Lower leg skin (tissue), 4 donors: ENCODE measurements at places on chromosomes 1 and 21. TPM values are rescaled to one million over a fixed set of nuclear protein-coding genes. Genes with fewer than 3 reads are reported as not detected.
A peak's percentile ranks its signal among the peaks of the same experiment; 100 is the strongest.

KRTAP21-2 gene
- total RNA-seq = not detected

CENPF gene
- total RNA-seq = 2.5 TPM

LPGAT1 gene
- 20.3 TPM for total RNA-seq

FAM72A gene
- total RNA-seq = 4.9 TPM

CNKSR1 gene
- 60.2 TPM for total RNA-seq

FCRL6 gene
- total RNA-seq = not detected

FCRL5 gene
- not detected for total RNA-seq

PRDM15 gene
- total RNA-seq = 7.9 TPM

AGBL4 gene
- 0.71 TPM for total RNA-seq

GRCh38 chr1:17844185-17844826, 89.2 kb downstream of the ACTL8 start:
- no peak for DNase-seq

DNA sequence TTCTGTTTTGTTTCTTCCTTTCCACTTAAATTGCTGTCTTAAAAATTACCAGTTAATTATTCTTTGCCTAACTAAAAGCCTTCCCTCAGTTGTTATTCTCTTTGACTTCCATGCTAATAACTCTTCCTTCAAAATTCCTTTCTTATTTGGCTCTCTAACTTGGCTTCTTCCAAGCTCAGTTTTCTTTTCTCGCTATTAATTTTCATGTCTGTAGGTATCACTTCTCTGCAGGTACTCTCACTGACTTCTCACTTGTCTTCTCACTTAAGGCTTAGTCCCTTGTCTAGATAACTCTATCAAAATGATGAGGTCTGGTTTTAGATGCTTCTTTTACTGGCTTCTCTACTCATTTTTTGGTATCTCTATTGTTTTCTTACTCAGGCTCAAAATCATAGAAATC, 10.1 kb downstream of the CDC7 start:
- DNase-seq = no peak

- DNase-seq = peak; percentile 64
Measured at GRCh38 chr1:230391776-230392535, 34.2 kb downstream of the PGBD5 start.

DNA sequence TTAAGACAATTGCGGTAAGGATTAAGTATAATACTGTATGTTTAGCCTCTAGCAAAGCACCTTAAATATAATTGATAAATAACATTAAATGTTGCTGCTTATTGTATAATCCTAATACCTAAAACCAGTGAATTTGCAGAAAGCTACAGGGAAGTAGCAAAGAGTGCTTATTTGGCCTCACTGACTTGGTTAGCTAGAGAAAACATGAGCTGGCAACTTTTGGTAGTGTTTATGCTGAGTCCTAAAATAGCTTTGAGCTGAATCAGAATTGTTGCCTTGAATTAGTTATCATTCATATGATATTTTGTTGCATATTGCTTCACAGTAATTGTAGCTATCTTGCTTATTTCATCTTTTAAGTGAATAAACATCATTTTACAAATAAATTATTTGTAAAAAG, 3.5 kb downstream of the TRIM67 start:
- no peak for DNase-seq

DNA sequence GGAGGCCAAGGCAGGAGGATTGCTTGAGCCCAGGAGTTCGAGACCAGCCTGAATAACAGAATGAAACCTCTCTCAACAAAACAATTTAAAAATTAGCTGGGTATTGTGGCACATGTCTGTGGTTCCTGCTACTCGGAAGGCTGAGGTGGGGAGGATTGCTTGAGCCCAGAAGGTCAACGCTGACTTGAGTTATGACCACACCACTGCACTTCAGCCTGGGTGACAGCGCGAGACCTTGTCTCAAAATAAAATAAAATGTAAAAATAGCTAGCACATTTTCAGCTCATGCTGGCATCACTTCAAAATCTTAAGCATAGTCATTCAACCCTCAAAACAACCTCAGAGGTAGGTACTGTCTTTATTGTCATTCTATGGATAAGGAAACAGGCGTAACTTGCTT, 6.4 kb downstream of the JAK1 start:
- DNase-seq = no peak

DNA sequence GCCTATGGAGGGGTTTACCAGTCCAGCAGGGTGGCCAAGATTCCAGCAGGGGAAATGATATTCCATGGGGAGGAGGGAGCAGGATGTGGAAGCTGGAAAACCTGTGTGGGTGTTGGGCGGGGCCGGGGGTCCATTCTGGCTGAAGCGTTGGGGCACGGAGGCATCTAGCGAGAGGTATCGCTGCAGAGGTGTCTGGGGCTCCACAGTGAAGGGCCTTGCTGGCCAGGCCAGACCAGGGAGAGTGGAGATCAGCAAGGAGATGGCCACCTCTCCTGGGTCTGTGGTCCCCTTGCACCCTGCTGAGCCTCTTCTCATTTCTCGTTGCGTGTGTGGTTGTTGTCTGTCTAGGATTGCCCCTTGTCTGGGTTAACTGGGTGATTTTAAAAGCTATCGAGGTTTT, 6.2 kb downstream of the COQ8A start:
- DNase-seq = peak; percentile 85

GRCh38 chr1:95809391-95809790, 575.4 kb downstream of the RWDD3 start:
- no peak for DNase-seq

- DNase-seq = no peak
Measured at GRCh38 chr1:181179987-181180365, 91.5 kb downstream of the IER5 start.

- no peak for DNase-seq
Measured at GRCh38 chr1:203342192-203342940, 8.6 kb downstream of the FMOD start.

DNA sequence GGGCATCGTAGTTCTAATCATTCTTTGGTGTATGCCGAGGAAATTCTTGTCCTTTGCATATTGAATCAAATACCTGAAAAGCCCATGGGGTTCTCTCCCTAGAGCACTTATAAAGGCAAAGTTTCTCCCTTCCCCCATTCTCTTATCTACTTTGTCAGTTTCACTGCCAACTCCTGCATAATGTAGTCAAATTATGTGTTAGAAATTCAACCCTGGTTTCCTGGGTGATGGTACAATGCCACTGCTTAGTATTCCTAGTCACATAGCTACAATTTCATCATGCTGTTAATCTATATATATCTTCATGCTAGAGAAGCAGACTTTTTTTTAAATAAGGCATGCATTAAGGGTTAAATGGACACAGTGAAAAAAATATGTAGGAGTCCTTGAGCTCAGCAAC, 119.0 kb downstream of the PDE4B start:
- DNase-seq = no peak

GRCh38 chr1:226700861-226701260, 38.2 kb downstream of the ITPKB start:
- DNase-seq = no peak

DNA sequence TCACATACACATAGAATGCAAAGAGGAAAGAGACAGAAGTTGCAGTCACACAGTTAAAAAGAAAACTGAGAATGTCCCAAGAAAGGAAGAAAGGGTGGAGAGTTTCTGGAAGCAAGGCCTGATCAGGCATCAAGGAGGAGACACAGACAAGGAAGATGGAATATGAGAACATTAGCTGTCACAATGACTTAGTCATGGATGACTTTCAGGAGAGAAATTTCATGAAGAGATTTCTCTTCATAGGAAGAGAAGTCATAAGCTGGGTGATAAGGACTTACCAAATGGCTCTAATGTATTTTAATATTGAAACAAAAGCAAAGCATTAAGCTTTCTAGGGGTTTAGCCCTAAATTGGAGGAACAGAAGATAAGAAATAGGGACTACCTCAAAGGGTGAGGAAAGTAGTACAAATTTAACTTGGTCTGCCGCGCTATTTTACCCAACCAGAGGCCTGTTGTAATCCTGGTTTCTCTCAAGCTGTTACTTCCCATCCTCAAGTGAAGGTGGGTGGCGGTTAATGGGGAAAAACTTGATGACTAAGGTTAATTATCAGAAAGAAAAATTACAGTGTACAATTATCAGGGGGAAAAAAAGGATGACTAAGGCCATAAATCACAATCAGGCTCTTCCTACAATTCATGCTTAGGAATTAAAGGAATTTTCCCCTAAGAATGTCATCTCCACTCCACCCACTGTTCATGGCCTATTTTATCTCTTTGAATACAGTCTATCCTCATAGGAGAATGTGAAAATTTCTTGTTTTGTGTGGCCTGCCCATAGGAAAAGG, 93.9 kb upstream of the ADGRL2 start:
- DNase-seq = no peak

GRCh38 chr1:90768098-90768497, 51.0 kb upstream of the BARHL2 start:
- DNase-seq = no peak

GRCh38 chr1:28163496-28164161, 12.9 kb downstream of the PTAFR start:
- DNase-seq = no peak

GRCh38 chr1:45266151-45266801, 59.9 kb upstream of the ZSWIM5 start:
- DNase-seq = no peak

- no peak for DNase-seq
Measured at GRCh38 chr21:31612894-31613785, 46.4 kb upstream of the SOD1 start.

- DNase-seq = no peak
Measured at GRCh38 chr1:164991763-164992314, 364.7 kb downstream of the LMX1A start.

DNA sequence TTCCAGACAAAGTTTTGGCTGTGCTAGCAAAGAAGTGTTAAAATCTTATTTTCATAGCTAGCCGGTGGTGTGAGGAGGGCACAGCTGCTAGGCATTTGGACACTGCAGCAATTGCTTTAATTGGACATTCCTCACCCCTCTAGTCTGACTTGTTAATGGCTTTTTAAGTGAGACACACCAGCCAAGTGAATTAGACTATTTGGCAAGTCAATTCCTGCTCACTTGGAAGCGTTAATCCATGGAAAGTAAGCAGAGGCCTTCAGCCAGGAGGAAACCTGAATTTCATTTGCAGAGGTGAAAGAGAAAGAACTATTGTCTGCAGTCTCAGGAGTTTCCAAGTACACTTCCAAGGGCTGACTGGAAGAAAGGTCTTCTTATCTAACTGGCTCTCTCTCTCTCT, 175.7 kb downstream of the ST6GALNAC3 start:
- no peak for DNase-seq

GRCh38 chr1:26858891-26859640, 3.9 kb upstream of the SFN start:
- no peak for DNase-seq

DNA sequence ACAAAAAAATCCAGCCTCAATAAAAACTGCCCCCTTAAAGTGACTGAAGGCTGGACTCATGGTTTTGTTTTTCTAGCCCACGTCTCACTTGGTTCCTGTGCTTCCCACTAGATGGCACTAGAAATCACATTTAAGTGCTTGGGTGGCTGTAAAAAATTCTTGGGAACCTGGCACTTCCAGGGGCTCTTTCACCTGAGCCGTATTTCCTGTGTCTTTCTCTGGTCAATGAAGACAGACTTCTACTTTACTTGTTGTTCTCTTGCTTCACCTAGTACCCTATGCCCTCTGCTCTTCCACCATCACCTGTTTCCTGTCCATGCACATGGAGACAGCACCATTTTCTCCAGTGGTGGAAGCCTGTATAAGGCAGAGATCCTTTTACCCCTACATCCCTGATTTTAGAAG, 20.0 kb downstream of the METTL13 start:
- no peak for DNase-seq
